ENCODE measurements at places on chromosomes 5 and 9. TPM values are rescaled to one million over a fixed set of nuclear protein-coding genes. Genes with fewer than 3 reads are reported as not detected.
A peak's percentile ranks its signal among the peaks of the same experiment; 100 is the strongest.

DNA sequence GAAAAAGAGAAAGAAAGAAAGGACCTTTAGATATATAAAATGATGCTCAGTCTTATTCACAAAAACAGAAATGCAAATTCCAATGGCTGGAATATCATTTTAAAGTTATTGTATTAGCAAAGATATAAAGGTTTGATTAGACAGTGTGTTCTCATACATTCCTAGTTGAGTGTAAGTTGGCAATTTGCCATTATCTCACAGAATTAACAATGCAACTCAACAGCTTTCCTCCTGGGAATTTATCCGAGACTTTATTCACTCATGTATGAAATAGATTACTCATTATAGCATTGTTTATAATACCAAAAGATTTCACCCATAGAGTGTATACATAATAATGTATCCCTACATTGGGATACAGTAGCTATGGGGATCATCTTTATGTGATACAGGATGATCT is 27.1 kb upstream of the MLLT3 start:
- H3K4me1 ChIP-seq: no peaks in the 10 kb centered on the region
- DNase-seq: no peak
- H3K27me3 ChIP-seq: no peaks in the 10 kb centered on the region

DNA sequence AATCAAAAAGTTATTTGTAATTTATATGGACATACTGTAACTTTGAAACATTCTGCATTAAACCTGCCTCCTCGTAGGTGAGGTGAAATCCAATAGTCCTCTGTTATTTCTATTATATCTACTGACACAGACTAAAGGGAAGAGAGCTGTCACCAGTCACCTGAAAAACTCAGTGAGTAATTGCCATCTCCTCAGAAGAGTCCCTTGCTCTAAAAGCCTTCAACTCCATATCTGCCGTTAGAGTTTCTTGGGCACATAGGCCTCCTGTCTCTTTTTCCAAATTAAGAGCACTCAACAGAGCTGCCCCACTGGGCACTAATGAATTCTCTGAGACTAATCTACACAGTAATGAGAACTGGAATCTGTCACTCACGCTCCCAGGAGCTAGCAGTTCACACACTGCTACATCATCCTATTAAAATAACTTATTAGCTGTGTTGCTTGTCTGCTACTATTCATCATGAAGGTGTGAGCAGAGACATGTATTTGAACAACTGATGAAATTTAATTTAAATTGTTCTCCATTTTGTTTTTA is 67.3 kb upstream of the VCAN start:
- no peak overlapping the region for H3K4me3 ChIP-seq
- H3K27me3 ChIP-seq: no peaks in the 10 kb centered on the region
- H3K4me1 ChIP-seq: peaks cover 20% of the 10 kb centered on the region
- no peak for DNase-seq
- H3K27ac ChIP-seq: peak overlapping the region; percentile 66
- H3K36me3 ChIP-seq: no peaks in the 10 kb centered on the region

- no peak overlapping the region for H3K4me3 ChIP-seq
- DNase-seq: no peak
- no peaks in the 10 kb centered on the region for H3K36me3 ChIP-seq
- no peaks in the 10 kb centered on the region for H3K4me1 ChIP-seq
- H3K27ac ChIP-seq: no peak overlapping the region
These were observed 179.2 kb downstream of the DAB2IP start for GRCh38 chr9:121830441-121831140.

OBP2B gene
- not detected for total RNA-seq

SLCO6A1 gene
- total RNA-seq: not detected
